Activated T-cell treated with anti-CD3 and anti-CD28 coated beads, Interleukin-2, amount 50 U/mL, for 24 hours (primary cell): ENCODE measurements at places on chromosomes 4 and X.

DNA sequence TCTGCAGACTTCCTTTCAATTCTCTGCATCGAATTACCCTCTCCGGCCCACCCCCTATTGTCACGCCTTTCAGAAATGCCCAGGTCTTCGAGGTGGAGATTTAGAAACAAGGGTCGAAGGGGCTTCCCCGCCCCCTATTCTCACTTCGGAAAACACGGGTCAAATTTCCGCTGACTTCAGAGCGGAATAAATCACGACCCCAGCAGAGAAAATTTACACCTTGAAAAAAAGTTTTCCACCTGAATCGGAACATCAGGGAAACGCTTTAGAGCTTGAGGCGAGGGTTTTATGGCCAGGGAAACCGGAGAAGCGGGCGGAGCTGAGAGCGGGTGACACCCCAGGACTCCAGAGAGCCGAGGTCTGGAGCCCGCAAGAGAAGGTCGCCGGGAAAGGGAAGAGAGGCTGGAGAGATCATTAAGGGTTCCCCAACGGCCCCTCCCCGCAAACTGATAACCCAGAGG lies 1.6 kb downstream of the SHISA3 start:
- no peak for DNase-seq

GRCh38 chrX:22800806-22801205 lies 199.0 kb upstream of the DDX53 start:
- DNase-seq: no peak

DNA sequence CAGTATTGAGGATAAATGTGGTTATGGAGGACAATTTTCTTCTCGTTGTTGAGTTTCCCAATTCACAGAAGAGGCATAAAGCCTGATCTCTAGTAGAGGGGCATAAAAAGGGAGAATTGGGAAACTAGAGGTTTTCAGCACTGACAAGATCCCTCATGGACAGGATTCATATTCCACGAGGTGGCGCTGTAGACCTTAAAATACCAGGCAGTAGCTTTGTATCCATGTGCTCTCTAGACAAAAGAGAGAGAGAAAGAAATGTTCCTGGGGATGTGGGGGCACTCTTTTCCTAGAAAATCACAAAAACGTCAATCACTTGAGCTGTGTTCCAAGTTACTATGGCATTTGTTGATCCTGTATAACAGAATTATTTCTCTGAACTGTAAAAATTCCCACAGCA lies 128.3 kb downstream of the MAGEE1 start:
- DNase-seq: no peak

DNA sequence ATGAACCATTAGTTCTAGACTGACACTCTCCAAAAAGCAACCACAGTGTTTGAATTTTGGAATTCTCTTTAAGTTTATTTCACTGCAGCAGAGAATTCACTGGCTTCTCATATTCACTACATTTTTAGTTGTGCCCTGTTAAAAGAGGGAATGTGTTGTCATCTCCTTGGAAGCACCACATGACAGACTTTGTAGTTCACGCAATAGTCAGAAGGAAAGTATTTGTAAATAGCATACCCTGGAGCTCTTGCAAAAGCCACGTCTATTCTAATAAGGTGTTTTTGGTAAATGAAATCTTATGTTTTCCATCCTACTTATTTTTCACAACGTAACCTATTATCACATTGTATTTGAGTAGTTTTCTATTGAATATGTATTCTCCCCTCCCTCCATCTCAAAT lies 25.8 kb downstream of the DOCK11 start:
- no peak for DNase-seq

DNA sequence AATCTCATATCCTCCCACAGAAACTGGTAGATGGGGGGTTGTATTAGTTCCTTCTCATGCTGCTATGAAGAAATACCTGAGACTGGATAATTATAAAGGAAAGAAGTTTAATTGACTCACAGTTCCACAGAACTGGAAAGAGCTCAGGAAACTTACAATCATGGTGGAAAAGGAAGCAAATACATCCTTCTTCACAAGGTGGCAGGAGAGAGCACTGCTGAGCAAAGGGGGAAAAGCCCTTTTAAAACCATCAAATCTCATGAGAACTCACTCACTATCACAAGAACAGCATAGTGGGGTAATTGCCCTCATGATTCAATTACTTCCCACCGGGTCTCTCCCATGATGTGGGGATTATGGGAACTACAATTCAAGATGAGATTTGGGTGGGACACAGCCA lies 250.5 kb upstream of the GPRIN3 start:
- DNase-seq: no peak

DNA sequence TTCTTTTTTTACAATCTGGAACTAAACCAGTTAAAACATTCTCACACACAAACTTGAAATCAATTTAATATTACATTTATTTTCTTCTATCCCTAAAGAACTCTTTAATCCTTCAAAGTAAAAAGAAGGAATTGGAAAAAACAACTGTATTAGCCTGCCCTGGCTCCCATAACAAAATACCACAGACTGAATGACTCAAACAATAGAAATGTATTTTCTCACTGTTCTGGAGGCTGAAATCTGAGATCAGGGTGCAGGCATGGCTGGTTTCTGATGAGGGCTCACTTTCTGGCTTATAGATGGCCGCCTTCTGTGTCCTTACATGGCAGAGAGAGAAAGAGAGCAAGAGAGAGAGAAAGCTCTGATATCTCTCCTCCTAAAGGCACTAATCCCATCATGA lies 149.4 kb downstream of the PDGFRA start:
- DNase-seq: no peak

GRCh38 chrX:97858592-97858991 lies 974.9 kb downstream of the RPA4 start:
- no peak for DNase-seq
